ENCODE measurements at places on chromosomes 16 and 17.

DNA sequence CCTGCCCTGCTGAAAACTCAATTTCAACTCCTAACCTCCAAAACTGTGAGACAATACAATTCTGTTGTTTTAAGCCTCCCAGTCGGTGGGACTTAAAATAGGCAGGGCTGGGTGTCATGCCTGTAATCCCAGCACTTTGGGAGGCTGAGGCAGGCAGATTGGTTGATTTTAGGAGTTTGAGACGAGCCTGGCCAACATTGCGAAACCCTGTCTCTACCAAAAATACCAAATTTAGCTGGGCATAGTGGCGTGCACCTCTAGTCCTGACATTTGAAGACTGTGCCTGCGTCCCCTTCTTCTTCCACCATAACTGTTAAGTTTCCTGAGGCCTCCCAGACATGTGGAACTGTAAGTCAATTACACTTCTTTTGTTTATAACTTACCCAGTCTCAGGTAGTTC is 36.0 kb upstream of the ATF7IP2 start:
- DNase-seq: no peak

GRCh38 chr16:54957403-54958166 is 26.9 kb downstream of the IRX5 start:
- peak; percentile 13 for DNase-seq

DNA sequence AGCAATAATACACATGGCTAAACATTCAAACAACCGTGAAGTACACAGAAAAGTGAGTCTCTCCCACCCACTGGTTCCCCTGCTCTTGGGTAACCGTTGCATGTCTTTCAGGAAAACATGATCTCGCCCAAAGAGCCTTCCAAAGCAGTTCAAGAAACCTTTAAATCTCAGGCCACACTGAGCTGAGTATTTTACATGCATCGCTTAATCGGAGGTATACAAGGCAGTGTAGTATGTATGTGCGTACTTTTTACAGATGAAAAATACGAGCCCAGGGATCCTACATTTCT is 741 bp upstream of the DEXI start:
- DNase-seq: no peak

DNA sequence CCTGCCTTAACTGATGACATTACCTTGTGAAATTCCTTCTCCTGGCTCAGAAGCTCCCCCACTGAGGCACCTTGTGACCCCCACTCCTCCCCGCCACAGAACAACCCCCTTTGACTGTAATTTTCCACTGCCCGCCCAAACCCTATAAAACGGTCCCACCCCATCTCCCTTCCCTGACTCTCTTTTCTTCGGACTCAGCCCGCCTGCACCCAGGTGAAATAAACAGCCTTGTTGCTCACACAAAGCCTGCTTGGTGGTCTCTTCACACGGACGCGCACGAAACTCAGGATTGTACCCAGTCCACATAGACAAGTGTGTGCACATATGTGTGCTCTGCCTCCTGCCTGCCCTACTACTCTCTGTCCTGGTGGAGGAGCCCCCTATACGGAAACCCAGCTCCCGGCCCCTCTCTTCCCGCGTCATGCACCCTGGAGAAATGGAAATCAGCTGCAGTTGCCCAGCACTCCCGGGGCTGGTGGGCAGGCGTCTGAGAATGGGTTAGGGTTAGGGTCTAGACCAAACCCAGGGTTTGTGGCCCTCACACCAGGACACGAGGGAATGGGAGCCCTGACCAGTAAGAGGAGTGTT is 2.4 kb upstream of the RHBDF1 start:
- no peak for DNase-seq

GRCh38 chr17:72683506-72684404 is 408.7 kb downstream of the SLC39A11 start:
- DNase-seq: peak; percentile 14

DNA sequence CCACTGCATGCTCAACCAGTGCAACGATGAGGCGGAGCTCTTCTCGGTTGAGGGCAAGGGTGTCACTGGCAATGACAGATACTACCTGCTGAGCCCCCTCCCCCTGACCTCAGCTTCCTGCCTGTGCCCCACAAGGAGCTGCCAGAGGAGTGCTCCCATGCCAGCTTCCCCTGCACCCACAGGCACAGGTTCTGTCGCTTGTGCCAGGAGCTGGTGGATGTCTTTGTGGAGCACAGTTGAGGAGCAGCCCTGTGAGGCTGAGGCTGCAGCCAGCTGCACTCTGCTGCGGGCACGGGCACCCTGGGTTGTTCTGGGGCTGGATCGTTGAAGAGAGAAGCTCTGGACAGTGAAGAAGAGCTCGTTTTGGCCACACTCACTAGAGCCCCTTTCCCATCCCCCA is 165.3 kb upstream of the ZNF267 start:
- DNase-seq: no peak

- DNase-seq: no peak
Measured at GRCh38 chr17:75454193-75454592, 2.2 kb upstream of the TMEM94 start.

Measured in NCI-H2171 (cell line).